NCI-H187 treated with DMSO at 0.1 percent for 48 hours (cell line): ENCODE measurements at places on chromosomes 16 and 17.

DNA sequence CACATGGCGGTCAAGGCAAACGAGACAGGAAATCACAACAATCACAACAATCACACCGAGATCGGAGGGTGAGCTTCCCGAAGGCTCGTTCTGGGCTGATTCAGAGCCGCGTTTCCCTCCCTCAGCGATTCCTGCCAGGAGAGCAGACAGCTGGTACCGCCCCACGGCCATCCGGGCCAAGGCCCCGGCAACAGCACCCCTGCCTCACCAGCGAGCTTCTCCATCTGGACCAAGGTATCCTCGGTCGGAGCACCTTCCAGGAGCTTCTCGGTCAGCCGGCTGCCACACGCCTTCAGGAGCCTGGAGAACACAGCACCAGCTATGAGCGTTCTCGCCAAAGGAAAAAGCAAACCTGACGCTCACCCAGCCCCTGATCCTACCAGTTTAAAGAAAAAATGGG, 15.2 kb upstream of the PLD6 start:
- DNase-seq, result no peak

DNA sequence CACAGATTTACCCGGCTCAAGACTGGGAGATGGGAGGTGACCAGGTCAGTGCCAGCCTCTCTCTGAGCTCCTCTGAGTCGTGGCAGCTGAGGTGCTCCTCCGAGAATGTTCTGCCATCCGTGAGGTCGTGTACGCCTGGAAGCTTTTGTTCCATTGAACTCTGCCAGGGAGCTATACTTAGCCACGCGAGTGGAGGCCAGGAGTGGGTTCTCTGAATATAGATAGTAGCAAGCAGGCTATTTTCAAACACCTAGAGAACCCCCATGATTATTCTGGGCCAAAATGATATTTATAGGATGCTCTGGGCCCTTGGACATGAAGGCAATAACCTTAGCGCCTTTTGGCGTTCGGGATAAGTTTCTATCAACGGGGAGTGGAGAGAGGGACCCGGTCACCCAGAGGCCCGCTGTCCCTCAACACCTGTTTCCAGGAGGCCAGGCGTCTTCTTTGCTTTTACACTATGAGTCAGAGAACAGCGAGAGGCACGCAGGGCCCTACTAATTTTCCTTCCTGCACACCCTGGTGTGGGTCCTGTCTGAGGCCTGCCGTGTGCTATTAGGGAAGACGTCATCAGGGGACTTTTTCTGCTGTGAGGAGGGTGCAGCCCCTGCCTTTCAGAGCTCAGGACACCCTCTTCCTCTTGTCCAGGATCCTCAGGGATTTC, 11.0 kb upstream of the MVD start:
- DNase-seq, result no peak

GRCh38 chr17:10777131-10777807, 26.6 kb downstream of the TMEM238L start:
- no peak for DNase-seq

GRCh38 chr17:19541445-19541844, 7.8 kb downstream of the SLC47A1 start:
- no peak for DNase-seq

GRCh38 chr16:47779201-47780016, 318.3 kb downstream of the PHKB start:
- DNase-seq, result no peak

DNA sequence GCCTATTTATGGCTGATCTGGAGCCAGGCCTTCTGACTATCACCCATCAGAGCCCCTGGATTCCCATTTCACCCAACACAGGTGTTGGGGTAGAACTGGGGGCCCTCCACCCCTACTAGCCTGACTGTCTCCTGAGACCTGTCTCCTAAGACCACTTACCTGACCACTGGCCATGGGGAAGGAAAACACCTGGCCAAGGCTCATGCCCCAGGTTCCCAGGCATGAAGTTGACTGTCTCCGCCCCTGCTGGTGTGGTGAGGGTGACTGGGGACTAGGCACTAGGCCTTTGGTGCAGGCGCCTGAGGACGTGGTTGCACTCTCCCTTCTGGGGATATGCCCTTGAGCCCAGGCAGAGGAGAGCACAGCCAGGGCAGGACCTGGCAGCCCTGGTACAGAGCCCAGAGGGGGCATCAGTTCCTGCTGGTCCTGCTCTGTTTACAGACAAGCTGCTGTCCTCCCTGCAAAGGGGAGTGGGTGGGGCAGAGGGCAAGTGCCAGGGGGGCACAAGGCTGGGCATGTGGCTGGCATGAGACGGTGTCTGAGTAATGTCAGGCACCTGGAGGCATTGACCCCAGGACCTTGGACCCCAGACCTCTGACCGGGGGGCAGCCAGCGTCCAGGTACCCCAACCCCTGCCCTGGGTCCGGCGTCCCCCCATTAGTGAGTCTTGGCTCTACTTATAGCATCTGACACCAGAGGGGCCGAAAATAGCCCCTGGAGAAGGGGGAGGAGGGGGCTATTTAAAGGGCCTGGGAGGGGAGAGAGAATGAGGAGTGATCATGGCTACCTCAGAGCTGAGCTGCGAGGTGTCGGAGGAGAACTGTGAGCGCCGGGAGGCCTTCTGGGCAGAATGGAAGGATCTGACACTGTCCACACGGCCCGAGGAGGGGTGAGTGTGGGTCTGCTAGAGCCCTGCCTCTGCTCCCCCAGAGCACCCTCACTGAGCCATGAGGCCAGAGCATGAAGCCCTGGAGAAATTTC, at the start of gene TCAP:
Gene TCAP, plus strand, starts transcription at position 769 of the 981 bp plus-strand sequence. Its CDS starts 11 bp downstream, at position 780.
- DNase-seq, result no peak

GRCh38 chr17:43721537-43722268, 36.9 kb downstream of the SOST start:
- no peak for DNase-seq

GRCh38 chr16:74975591-74975990, 9.3 kb downstream of the WDR59 start:
- no peak for DNase-seq

- DNase-seq, result no peak
These were observed 319.3 kb downstream of the RBFOX1 start for GRCh38 chr16:7651803-7652570.

DNA sequence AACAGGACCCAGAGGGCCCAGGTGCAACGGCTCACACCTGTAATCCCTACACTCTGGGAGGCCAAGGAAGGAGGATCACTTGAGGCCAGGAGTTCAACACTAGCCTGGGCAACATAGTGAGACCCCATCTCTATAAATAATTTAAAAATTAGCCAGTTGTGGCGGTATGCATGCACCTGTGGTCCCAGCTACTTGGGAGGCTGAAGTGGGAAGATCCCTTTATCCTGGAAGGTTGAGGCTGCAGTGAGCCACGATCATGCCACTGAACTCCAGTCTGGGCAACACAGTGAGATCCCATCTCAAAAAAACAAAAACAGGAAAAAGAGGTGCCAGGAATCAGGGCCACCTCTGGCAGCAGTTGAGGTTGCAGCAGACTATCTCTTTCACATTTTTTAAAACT, 85.7 kb upstream of the NUDT7 start:
- DNase-seq, result no peak

DNA sequence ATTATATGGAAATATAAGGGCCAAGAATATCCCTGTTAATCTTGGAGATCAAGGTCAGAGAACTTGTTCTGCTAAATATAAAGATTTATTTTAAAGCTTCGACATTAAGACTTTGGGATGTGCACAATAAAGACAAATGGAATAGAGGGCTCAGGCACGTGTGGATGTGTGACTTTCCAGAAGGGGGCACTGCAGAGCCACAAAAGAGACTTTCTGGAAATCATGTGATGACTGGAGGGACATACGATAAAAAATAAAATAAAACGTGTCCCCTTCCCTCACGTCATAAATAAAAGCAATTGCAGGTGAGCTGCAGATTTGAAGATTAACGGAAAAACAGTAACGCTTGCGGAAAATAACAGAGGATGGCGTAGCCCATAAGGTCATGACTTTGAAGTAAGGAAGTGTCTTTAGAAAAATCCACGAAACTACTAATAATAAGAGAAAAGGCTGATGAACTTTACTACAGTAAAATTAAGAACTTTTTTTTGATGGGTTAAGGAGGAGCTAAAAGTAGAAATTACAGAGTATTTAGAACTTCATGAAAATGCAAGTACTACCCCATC, 9.4 kb upstream of the ENGASE start:
- DNase-seq, result no peak

DNA sequence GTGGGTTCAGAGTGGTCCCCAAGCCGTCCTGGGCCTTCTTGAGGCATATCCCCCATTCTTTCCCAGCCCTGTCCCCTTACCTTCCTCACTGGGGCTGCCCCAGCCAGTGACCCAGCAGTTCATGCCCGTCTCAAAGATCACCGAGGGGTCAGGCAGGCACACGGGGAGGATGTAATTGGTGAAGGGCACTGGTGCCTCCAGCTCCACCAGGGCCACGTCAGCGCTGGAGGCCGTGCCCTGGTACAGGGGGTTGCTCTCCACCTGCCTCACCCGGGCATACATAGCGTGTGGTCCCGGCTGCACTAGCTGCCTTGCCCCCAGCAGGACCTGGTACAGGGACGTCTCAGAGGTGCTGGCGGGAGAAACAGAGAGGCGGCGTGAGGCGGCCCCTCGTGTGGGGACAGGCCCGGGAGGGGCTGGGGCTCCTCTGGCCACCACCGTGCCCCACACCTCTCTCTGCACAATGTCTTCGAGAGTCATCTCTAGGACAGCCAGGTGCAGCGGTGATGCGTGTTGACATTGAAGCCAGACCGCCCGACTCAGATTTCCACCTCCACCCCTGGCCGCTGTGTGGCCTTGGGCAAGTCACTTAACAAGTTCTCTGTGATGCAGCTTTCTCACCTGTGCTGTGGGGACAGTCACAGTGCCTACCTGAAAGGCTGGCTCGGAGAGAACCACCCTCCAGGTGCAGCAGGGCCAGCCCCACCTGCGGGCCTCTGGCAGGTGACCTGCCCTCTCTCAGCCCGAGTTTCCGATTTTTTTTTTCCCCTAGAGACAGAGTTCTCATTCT, 5.8 kb downstream of the PRSS27 start:
- no peak for DNase-seq

DNA sequence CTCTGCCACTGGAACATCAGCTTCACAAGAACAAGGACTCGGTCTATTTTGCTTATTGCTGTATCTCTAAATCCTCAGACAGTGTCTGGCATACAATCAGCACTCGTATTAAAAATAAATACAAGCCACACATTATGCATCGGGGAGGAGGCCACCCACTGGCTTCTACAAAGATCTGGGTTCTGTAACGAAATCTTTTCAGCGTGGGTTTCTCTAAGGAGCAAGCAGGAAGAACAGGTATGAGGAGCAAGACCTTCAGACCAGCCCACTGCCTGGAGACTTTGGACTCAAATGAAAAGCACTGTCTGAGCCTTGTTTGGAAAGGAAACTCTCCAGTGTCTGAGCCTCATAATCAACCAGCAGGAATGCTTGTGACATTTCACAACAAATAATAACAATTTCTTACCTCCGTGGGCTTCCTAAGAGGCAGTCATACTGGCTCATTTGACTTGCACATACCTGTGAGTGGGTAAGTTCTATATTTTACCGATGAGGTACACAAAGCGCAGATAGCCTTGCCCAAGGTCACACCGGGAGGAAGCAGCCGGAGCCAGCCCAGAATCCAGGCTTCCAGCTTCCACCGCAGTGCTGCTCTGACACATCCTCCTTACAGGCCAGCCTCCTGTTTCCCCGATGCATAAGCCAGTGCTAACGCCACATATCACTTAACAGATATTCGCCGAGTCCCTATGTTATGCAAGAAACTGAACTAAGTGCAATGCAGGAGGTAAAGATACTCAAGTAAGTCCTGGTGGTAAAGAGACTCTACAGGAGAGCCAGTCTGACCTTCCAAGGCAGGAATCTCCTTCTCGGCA, 118.6 kb upstream of the TNRC6C start:
- no peak for DNase-seq

- no peak for DNase-seq
These were observed 343.3 kb downstream of the SLC39A11 start for GRCh38 chr17:72749119-72749572.

DNA sequence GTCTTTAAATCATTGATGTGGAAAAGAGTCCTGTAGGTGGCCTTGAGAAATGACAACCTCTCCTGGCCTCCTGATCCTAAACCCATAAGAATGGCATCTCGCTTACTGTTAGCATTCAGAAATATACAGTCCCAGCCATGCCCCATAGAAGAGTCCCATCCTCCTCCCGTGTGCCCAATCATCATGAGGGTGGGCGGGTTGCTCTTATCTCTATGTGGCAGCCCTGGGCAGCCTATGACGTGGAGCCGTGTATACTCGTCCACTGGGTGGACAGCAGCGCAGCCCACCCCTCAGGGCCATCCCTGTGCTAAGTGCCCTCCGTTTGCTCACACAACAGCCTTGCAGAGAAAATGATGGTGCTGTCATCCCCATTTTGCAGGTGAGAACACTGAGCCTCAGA, 105.3 kb downstream of the AMFR start:
- no peak for DNase-seq

GRCh38 chr17:65170839-65171238, 33.7 kb downstream of the RGS9 start:
- no peak for DNase-seq

DNA sequence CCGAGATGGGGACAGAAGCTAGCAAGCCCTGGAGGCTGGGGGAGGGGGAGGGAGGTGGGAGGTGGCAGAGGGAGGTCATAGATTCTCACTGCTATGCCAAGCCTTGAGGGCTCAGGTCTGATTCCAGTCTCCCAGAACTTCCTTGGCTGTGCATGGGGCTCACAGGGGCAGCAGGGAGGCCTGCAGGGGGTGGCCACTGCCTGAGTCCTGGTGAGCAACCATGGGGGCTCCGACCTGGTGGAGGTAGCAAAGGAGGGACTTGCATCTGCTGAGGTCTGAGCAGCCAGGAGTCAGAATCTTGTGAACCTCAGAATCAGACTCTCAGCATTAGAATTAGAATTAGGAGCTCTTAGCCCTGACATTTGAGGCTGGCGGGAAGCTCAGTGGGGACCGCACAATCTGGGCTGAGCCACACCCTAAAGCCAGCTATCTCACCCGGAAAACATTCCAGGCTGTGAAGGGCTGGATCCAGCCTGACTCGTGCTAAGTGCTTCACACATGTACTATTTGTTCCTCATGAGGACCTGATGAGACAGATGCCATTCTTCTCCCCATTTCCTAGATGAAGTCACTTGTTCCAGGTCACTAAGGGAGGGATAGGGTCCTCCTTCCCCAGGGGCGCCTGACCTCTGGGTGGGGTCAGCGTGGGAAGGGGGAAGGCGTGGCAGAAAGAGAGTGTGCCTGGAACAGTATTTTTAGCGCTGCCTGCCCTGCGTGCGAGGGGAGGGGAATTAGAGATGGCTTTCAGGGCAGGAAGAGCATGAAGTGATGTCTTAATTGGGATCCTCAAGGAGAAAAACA, 17.3 kb upstream of the KCNJ12 start:
- no peak for DNase-seq

DNA sequence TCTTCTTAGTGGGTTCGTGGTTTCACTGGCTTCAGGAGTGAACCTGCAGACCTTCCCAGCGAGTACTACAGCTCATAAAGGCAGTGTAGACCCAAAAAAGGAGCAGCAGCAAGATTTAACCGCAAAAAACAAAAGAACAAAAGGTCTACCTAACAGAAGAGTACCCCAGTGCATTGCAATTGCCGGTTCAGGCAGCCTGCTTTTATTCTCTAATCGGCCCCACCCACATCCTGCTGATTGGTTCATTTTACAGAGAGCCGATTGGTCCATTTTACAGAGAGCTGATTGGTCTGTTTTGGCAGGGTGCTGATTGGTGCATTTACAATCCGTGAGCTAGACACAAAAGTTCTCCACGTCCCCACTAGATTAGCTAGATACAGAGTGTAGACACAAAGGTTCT, 2.0 kb upstream of the ARRB2 start:
- DNase-seq, result no peak
